CD8-positive, alpha-beta memory T cell (primary cell): ENCODE measurements at places on chromosomes 7 and 10. TPM values are rescaled to one million over a fixed set of nuclear protein-coding genes. Genes with fewer than 3 reads are reported as not detected.

Gene ZSWIM8
- 54.3 TPM for total RNA-seq

DNA sequence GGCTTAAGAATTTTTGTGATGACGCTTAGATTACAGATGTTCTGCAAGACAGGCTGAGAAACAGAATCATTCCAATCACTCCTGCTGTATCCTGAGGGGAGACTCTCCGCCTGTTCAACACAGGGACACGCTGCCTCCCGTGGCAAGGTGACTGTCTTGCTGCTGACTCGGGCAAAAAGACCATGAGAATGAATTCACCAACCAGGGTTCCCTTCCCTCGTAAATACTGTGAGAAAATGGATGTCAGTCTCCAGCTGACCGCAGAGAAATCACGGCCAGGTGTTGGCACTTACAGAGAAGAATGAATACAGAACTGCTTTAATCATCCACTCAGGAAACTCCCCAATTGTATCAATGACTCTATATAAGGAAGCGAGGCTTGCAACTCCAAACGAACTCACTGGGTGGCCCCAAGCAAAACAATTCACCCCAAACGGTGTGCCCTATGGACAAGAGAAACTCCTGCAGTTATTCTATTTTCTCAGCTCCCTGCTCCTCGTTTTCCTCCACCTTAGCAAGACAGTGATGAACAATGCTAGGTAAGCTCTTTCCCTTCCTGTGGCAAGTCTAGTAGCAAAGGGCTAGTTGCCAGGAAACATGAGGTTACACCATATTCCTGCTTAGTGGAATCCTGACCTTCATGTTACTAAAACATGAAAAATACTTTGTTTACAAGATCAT is 22.8 kb downstream of the GNA12 start:
- H3K27me3 ChIP-seq: no peaks in the 10 kb centered on the region
- H3K36me3 ChIP-seq: no peaks in the 10 kb centered on the region
- H3K4me1 ChIP-seq: no peaks in the 10 kb centered on the region
- H3K4me3 ChIP-seq: no peak overlapping the region

DNA sequence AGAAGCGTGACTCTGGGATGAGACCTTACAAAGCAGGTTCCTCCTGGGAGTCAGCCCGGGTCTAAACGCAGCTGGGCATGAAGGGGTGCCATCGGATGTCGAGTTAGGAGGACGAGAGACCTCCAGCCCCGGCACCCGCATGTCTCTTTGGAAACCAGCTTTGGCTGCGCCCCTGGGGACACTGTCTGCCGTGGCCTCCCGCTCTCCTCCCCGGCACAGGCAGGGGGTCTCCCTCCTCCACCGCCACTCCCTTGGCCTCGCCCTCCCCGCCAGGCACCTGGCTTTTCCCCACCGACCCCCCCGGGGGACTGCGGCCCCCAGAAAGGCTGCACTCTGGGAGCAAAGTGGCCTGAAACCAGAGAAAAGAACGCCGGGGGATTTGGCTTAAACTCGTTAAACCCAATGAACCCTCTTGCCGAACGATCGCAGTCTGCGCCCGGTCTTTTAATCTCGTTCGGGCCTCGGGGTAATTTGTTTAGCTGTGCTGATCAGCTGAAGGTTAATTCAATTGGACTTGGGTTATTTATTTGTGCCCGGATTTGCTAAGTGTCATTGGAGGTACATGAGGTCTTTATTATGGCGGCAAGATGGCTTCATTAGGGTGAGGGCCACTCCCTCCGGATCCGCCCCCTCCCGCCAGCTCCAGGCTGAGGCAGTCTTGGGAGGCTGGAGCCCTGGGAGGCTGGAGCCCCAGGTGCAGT is 16.4 kb upstream of the PSMG3 start:
- no peaks in the 10 kb centered on the region for H3K36me3 ChIP-seq
- H3K4me3 ChIP-seq: no peak overlapping the region
- H3K27ac ChIP-seq: no peak overlapping the region

- H3K27ac ChIP-seq: no peak overlapping the region
- DNase-seq: no peak
- no peaks in the 10 kb centered on the region for H3K27me3 ChIP-seq
- H3K4me3 ChIP-seq: no peak overlapping the region
- no peaks in the 10 kb centered on the region for H3K36me3 ChIP-seq
Measured at GRCh38 chr7:19146699-19147098, 1.5 kb upstream of the FERD3L start.

GRCh38 chr10:90141791-90142190 is 440.4 kb downstream of the KIF20B start:
- H3K4me1 ChIP-seq: no peaks in the 10 kb centered on the region
- no peaks in the 10 kb centered on the region for H3K27me3 ChIP-seq
- H3K27ac ChIP-seq: no peak overlapping the region
- no peak overlapping the region for H3K4me3 ChIP-seq
